Vagina (tissue), 2 donors: ENCODE measurements at places on chromosomes 1 and 21.

DNA sequence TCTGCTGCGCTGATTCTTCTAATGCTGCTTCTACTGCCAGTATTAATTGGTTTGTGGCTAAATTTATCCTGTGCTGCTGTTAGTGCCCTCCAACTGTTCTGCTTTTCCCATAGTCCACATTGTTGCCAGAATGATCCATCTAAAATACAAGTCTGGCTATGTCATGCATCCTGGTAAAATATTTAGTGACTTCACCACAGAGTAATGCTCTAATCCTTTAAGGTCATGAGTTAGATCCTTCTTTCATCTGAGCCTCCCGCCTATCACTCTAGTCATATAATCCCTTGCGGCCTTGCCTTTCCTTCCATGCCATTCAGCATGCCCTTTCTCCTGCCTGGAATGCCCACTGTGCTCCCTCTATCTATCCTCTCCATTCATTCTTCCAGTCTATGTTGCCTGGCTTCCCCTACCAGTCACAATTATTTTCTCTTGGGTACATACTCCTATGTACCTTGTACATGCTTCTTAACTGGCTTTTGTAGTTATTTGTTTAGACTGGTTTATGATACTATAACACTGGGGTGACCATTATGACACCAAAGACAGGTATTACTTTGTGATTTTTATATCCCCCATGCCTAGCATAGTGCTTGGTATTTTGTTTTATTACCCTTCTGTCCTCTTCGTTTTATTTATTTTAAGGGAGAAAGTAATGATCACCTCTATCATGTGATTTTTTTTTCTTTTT lies 144.0 kb downstream of the MAGI3 start:
- no peak for DNase-seq

- DNase-seq, result no peak
These were observed 37.3 kb upstream of the SIPA1L2 start for GRCh38 chr1:232667094-232667777.

- DNase-seq, result no peak
These were observed 104.7 kb downstream of the CASZ1 start for GRCh38 chr1:10691740-10692125.

GRCh38 chr1:107877092-107877491 lies 87.9 kb downstream of the VAV3 start:
- no peak for DNase-seq

GRCh38 chr1:33334081-33334552 lies 13.2 kb upstream of the A3GALT2 start:
- no peak for DNase-seq

- no peak for DNase-seq
These were observed 110.5 kb downstream of the CNIH3 start for GRCh38 chr1:224726441-224727182.

GRCh38 chr1:221509575-221510355 lies 232.1 kb downstream of the DUSP10 start:
- no peak for DNase-seq

GRCh38 chr1:181992072-181992471 lies 69.4 kb downstream of the ZNF648 start:
- DNase-seq, result no peak

- no peak for DNase-seq
These were observed 4.5 kb downstream of the OVAAL start for GRCh38 chr1:180563026-180563827.

DNA sequence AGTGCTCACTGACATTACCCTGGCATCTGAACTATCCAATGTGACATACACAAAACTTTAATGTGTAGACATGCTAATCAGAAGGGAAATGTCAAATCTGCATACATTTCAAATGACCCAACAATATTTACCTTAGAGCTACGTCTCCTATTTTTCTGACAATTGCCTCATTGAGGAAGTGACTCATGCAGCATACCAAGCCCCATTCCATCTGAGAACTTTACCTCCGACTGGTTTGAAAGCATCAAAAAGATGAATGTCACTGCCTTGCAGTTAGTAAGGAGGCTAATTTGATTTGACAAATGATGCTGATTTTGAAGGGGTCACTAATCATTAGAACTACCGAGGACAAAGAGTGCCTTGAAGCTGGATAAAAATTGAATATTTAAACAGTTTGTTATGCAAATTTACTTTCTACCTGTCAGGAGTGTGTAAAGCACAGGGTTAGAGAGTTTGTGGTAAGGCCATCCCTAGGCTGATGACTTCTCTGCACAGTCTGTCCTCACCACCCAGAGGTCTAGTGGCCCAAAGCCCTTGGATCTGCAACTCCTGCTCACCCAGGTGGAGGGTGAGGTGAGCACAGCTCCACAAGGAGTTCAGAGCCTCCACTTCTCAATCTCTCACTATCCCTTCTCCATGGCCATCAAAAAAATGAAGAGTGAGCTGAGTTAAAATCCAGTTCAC lies 500.3 kb upstream of the C1orf87 start:
- no peak for DNase-seq

- no peak for DNase-seq
These were observed 111.4 kb downstream of the TBX19 start for GRCh38 chr1:168391851-168392681.

- DNase-seq, result no peak
These were observed 43.0 kb downstream of the SNX7 start for GRCh38 chr1:98704474-98704873.

GRCh38 chr1:183234660-183235476 lies 48.8 kb downstream of the LAMC2 start:
- no peak for DNase-seq

GRCh38 chr1:212713465-212714136 lies 14.0 kb upstream of the BATF3 start:
- DNase-seq, result no peak

GRCh38 chr1:154969246-154969645 lies 1.3 kb downstream of the SHC1 start:
- no peak for DNase-seq

GRCh38 chr1:9234223-9235095 lies at the start of gene H6PD:
Gene H6PD (plus strand): TSS chr1:9234774. CDS start chr1:9244935, 10,161 bp downstream.
- DNase-seq, result no peak

- DNase-seq, result no peak
These were observed 5.3 kb downstream of the VANGL1 start for GRCh38 chr1:115647047-115647446.

DNA sequence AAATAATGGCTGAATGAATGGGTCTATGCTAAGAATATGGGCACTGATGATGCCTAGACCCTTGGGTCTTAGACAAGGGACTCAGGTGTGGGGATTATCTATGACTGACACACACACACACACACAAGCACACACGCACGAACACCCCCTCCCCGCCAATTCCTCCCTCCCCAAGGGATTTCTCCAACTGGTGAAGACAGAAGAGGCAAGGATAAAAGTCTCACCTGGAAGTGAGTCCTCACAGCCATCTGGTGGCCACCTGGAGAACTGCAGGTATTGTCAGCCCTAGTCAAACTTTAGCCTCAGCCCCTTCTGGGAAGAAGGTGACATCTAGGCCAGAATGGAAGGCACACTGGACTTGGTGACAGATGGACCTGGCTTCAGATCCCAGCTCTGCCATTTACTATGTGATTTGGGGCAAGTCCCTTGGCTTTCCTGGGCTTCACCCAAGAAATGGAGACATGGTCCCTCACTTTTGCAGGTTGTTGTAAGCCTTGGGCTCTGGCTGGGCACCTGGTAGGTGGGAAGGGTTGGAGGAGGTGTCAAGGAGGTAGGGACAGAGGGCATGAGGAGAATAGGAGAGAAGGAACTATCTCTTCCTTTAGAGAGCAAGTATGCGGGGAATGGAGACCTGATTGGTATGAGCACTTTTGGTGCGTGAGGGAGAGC lies 4.0 kb upstream of the GPR3 start:
- DNase-seq, result no peak
